ENCODE measurements at places on chromosomes 3 and 15.

DNA sequence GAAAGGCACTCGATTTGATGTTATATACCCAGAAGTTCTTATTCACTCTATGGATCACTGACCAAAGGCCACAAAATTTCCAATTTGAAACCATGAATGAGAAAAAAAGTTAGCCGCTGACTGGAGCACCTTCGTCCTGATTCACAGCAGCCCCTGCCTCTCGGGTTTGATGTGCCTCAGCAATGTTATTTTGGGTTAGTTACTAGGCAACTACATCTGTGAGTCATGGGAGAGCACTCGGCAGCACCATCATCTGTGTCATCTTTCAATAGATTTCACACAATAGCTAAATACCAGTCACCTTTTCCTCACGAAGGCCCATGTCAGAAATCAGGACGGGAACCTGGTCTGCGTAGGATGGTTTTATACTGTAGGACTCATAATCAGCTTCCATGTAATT, 269.2 kb downstream of the ZBBX start:
- DNase-seq = no peak

GRCh38 chr15:57635300-57635909, 43.7 kb downstream of the MYZAP start:
- no peak for DNase-seq

GRCh38 chr3:27368831-27369607, at the start of gene NEK10:
Gene NEK10 (minus strand): TSS chr3:27369383. CDS start chr3:27352882, 16,501 bp downstream.
- peak; percentile 91 for DNase-seq

- no peak for DNase-seq
These were observed 21.0 kb upstream of the SLC25A38 start for GRCh38 chr3:39362192-39362591.

- no peak for DNase-seq
These were observed 358.0 kb upstream of the TGFBR2 start for GRCh38 chr3:30248423-30248822.

DNA sequence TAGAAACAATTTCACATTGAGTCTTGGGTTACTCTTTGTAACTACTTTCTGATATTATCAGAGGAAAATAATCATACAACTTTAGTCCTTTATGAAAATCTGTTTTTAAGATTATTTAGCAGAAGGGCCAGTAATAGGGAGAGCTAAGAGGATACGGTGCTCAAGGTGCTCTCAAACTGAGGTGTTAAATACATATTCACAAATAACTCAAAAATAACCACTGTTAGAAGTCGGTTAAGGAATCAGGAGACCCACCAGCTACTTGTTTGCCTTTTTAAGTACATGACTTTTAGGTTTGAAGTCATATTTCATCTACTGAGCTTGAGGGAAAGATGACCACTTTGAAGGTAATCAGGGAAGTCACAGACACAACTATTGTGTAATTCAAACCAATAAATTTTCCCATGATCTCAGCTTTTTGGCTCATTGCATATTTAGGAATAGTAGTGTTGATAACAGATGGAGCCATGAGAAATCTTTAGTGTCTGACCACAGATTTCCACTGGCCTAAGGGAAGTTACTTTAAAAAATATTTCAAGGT, 1.4 kb upstream of the RSRC1 start:
- DNase-seq = no peak

DNA sequence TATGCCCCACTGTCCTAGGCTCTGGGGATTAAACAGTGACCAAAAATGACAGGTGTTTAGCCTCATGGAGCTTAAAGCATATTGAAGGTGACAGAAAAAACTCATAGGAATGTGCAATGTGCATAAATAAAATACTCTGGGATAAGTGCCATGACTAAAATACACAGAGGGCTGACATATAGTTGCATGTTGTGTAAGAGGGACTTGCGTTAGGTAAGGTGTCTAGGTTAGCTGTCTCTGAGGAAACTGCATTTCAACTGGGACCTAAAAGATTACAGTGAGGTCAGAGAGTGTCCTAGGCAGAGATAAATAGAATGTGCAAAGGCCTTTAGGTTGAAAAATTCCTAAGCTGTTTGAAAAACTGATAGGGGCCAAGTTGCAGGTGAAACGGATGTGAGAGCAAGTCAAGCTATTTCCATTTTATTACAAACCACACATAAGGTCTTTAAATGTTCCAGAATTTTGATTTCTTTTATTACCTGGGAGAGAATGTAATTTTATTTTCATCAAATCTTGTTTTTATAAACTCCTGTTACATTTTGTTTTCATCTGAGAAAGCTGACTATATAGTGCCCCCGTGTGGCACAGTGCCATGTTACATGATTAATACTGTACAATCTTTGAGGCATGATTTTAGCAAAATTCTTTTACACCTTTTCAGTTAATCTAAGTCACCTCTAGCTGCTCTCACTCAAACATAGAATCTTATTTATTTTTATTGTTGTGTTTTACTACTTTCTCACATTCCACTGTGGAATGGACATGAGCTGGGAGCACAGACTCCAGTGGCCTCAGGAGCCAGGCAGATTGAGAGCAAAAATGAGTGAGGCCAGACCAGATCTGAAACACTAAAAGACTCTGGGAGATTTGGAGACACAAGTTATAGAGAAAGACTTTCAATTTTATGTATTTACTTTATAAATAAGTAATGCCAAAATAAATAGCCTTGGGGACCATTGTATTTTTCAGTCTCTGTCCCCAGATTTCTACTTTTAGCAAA, 259.6 kb upstream of the ZNF717 start:
- no peak for DNase-seq

DNA sequence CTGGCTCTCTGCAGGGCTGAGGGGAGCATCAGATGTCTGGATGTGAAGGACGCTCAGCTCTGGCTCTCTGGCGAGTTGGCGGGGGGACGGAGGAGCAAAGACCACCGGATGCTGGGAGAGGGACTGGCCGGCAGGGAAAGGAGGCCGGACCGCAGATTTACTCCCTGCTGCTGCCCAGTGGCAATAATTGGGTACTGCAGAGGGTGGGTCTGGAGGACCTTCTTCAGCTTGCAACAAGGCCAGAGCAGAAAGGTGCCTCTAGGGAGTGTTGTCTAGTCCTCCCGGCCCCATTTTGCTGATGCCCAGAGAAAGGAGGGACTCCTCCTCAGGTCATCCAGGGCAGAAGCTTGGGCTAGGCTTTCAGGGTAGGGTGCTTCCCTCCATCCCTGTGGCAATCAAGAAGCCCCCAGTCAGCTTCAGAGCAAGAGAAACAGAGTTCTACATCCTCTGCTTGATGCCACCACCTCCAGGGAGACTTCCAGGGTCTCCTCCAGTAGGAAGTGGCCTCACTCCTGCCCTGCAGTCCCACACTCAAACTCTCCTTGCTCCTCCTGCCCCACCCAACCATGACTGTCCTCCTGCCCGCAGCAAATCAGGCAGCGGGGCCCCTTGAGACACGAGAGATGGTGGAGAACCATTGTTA, 20.3 kb upstream of the CSPG4 start:
- DNase-seq = peak; percentile 44

- DNase-seq = no peak
These were observed 433.8 kb upstream of the RBMS3 start for GRCh38 chr3:28846971-28847478.

GRCh38 chr3:88385090-88385489, 235.3 kb downstream of the C3orf38 start:
- DNase-seq = no peak

DNA sequence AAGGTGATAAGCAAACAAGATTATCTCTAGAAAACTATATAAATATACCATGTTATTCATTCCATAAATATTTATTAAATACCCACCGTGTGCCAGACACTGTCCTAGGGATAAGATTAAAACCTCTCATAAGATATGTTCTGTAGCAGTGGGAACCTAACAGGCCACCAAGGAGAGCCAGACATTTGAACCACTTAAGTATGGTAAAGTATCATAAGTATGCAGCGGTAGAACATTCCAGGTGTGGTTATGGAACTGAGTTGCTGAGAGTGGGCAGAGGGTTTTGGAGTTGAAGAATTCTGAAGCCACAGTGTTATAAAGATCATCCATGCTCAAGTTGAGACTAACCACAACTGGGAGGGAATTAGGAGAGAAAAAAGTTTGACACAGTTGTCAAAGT, 14.7 kb downstream of the FILIP1L start:
- DNase-seq = no peak

DNA sequence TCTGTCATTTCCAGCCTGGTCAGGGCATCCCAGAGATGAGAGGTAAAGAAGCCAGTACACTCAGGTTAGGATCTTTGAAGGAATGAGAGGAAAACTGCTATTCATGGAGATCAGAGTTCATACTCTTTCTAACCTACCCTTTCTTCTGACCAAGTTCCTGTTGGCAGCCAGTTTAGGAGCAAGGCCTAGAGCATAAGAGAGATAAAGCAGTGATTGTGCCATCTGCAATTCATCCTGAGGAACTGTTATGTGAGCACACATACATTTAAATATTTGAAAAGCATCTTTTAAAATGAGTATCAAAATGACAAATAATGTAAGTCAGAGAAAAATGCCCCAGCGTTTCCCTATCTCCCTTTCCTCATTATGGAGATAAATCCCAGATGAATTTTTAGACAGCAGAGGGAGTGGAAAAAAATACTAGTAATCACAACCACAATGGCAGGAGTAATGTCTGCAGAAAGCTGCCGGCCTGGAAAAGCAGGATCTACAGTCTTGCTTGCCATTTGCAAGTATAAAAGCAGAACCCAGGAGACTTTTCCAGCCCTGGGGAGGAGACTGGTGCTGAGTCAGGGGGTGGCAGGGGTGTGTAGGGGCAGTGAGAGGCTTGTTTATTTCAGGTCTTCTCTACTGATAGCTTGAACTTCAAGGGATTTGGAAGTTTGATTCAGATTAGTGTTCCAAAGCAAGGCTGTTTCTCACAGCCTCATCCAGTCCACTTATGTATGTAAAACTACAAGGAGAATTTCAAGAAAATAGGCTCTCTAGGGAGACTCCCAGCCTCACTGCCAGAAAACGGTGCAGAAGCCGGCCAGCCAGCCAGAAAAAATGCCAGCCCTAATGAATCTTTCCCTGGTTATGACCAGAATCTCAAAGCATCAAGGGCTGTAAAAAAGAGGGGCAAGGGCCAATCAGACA, 1052.4 kb downstream of the TUSC7 start:
- no peak for DNase-seq

GRCh38 chr3:58143417-58144055, 67.2 kb downstream of the DNASE1L3 start:
- no peak for DNase-seq

DNA sequence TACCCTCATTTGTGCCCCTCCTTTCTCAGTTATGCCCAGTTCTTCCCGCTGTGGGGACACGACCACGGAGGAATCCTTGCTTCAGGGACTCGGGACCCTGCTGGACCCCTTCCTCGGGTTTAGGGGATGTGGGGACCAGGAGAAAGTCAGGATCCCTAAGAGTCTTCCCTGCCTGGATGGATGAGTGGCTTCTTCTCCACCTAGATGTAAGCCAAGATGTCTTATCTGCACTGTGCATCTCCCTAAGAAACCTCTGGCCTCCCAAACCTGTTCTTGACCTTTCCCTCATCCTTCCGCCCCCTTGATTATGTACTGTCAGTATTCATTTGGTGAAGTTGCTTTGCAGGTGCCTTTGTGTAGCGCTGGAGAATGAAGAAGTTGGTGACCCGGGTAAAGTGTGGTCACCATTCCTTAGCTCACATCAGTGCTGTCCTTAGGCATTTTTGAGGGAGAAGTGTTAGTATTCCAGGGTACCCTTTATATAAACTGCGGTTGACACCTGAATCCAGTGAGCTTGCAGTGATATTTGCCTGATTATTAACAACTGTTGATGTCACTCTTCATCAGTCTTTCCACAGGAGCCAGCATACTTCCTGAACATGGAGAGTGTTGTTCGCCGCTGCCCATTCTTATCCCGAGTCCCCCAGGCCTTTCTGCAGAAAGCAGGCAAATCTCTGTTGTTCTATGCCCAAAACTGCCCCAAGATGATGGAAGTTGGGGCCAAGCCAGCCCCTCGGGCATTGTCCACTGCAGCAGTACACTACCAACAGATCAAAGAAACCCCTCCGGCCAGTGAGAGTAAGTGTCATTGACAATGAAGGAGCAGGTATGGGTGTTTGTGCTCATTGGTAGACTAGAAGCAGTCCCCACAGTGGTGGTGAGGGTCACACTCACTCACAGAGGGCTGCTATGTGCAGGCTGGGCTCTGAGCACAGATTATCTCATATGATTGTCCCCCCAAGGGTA, 966 bp downstream of the ALAS1 start:
- DNase-seq = no peak

GRCh38 chr15:77224352-77224751, 153.4 kb upstream of the TSPAN3 start:
- no peak for DNase-seq

- DNase-seq = no peak
These were observed 154.4 kb downstream of the CBLB start for GRCh38 chr3:105714453-105714852.

- DNase-seq = no peak
These were observed 179.7 kb upstream of the BHLHE40 start for GRCh38 chr3:4799266-4800256.

GRCh38 chr15:99176757-99177156, 71.9 kb downstream of the SYNM start:
- DNase-seq = no peak

- no peak for DNase-seq
These were observed 57.2 kb downstream of the DLG1 start for GRCh38 chr3:197241173-197241572.

DNA sequence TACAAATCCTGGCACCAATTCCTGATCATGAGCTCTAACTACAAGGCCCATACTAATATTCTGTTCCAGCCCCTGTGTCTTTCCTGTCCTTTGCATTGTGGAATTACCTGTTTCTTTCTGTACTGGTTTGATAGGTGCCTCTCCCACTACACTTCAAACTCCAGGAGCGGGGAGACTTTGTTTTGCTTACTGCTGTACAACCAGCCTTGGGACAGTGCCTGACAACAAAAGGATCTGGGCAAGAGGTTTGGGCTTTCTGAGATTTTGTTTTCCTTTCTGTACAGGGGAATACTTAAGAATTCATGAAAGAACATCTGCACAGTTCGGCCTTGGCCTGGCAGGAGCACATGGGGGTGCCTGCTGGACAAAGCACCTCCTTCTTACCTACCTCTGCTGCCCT, 45.1 kb downstream of the ZDHHC3 start:
- no peak for DNase-seq

GRCh38 chr3:182914341-182914740, 66.0 kb downstream of the DCUN1D1 start:
- DNase-seq = no peak

- DNase-seq = no peak
These were observed 30.1 kb downstream of the GPR15 start for GRCh38 chr3:98561727-98562521.

DNA sequence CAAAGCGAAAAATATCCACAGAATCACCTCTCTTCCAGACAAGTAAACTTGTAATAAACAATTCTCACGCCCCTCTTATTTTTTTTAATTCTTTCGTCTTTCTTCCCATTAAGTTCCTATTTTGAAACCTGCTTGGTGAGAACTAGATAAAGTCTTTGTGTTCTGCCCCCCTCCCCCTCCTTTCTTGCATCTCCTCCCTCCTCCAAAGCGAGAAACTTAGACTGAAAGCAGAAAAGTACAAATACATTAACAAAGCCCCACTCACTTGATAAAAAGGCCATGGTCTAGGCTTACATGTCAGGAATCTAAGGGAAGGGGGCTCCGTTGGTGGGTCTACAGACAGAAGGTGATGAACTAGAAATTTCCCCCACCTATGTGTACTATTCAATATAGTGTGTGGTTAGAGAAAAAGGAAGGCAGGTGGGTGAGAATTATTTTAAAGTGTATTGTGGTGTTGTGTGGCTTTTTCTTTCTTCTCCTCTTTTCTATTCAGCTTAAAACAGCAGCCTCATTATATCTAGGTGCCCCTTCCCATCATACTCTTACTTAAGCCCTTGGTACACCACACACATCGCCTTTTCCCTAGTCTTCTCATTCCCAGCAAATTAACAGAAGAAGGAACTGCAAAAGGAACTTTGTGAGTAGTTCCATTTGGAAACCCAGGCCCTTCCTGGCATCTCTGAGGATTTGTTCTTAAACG, 215.3 kb downstream of the MEIS2 start:
- no peak for DNase-seq
